ENCODE measurements at places on chromosomes 1 and 21.

DNA sequence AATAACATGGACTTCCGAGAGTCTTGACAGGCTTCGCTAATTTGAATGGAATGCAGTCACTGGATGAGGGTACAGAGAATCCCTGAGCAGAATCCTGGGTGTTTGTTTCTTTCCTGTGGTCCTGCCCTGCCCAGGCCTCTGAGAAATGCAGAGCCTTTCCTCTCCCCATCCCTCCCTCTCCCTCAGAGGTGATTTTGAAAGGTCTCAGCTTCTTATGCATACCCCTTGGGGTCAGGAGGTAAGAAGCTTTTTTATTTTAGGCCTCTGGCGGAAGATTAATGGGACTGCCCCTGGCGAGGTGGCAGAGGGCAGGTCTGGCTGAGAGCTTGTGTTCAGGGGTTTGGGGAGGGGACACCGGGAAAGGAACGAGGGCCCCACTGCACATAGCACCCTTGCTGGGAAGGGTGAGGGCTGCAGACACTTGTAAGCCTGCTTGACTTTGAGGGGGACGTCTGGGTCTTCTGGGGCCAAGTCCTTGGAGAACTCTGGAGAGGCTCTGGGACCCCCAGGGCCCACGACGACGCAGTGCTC, 116.5 kb upstream of the SLC45A1 start:
- DNase-seq = no peak

DNA sequence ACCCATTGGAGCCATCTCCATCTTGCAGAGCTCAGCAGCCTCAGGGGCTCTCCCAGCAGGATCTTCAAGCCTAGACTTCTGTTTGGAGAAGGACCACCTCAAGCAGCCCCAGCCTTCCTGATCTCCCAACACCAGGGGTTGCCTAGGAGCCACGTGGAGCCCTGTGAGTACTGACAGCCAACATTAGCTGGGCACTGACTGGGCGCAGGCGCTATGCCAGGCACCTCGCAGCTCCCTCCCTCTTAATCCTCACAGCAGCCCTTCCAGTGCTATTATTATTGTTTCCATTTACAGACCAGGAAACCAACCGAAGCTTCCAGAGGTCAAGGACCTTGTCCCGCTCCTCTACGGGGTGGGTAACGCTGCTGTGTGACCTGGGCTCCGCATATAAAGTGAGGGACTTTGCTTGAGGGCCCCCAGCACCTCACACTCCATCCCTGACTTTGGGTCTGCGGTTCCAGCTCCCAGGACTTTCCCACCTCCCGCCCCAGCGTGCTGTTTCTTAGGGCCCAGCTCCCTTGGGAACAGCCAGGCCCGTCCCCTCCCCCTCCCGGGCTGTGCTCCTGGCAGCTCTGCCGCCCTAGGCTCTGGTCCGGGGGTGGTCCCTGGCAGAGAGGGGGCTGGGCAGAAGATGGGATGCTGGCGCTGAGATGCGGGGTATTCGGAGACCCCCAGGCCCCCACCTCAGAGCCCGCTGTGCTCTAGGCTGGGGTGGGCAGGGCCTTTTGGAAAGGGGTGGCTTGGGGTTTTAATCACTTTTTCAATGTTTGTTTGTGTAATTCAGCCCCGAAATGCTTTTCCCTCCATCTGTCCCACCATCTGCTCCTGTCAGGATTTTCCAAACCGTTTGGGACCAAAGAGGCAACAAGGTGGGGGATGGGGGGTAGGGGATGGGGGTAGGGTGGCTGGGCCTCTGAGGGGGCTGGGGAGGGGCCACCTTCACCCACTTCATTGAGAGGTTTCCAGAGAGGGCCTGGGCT, 4.1 kb upstream of the HPCA start:
- no peak for DNase-seq

DNA sequence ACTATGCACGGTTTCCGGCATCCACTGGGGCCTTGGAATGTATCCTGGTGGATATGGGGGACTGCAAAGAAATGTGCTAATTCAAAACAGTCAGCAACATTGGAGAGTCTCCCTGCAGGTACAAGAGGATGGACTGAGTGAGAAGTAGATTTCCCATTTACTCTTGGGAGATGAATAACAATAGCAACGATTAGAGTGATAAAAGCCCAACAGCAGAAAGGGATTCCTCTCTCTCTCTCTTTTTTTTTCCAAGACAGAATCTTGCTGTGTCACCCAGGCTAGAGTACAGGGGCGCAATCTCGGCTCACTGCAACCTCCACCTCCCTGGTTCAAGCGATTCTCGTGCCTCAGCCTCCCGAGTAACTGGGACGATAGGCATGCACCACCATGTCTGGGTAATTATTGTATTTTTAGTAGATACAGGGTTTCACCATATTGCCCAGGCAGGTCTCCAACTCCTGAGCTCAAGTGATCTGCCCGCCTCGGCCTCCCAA, 5.0 kb upstream of the SHCBP1L start:
- no peak for DNase-seq

DNA sequence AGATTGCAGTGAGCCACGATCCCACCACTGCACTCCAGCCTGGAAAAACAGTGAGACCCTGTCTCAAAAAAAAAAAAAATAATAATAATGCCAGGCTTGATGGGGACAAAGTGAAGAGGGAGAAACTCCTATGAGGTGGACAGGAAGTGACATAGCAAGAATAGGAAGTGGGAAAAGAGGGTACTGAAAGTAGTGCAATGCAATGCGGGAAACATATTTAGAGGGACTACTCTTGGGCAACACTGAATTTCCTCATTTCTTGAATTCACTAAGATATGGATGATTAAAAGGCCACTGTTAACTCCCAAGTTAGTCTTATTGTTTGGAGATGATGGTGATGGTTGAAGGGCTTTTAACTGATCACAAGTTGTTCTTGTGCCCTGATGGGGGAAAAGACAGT, 21.6 kb upstream of the KCNA2 start:
- no peak for DNase-seq

DNA sequence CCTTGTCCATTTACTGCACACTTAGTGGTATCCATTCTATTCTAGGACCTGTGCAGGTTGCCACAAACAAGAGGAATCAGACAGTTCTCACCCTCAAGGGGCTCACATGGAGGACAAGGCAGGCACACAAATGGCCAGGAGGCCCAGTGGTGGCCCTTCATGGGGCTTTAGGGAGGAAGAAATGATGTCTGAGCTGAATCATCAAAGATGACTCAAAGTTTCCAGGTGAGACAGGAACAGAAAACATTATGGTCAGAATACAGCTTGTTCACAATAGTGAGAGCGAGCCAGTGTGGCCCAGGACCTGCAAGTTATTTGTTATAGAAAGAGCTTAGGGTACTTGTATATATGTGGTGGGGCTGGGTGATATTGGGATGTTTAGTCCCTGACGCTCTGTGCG, 26.4 kb downstream of the SHISAL2A start:
- DNase-seq = no peak

DNA sequence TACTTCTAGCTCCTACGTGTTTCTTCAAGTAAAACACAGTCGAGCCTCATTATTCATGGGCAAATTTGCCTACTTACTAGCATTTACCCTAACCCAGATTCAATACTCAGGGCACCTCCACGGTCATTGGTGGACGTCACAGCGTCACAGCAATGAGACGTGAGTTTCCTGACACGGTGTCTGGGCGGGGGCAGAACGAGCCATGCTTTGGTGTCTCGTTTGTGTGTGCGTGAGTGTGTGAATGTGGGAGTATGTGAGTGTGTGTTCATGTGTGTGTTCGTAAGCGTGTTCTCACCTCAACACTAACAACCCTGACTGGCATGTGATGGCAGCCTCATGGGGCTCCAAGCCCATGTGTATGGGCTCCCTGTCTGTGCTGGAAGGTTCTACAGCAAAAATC, 17.5 kb upstream of the COL18A1 start:
- no peak for DNase-seq

DNA sequence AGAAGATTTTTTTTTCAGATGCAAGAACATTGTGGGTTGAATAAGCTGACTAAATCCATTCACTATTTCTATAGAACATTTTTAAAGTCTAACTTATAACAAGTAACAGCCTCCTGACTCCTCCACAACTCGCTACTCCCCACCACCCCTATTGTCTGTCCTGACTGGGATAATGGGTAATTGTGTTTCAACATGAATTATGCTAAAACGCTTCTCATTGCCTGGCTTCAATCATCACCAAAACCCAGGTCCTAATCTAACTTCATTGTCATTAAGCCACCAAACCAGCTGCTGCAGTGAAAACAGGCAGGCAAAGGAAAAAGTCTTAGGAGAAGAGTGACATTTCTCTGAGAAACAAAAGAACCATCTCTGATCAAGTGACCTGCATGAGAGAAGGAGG, 30.0 kb downstream of the TNR start:
- no peak for DNase-seq

- DNase-seq = no peak
Measured at GRCh38 chr1:41322101-41322661, 39.1 kb upstream of the FOXO6 start.

DNA sequence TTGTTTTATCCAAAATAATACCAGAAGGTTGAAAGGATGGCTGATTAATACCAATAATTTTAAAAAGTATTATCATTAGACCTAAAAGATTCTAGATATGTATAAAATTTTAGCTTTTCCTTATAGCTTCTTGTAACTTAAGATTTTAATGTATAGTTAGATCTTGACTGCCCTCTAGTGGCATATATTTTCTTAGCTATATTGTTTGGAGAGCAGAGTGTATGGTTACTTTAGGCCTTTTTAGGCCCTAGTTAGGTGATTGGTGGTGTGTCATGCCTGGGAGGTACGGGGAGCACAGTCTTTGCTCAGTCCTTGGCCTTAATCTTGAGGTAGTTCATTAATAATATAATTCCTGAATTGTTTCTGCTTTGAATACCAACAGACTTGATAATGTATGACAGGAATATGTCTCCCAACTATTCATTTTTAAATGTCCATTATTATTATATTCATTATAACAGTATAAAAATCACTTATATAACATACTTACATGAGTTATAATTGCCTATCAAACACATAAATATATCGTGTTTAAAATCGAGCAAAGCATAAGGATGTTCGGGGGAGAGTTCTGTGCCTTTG, 328.4 kb downstream of the ZP4 start:
- DNase-seq = peak; percentile 55

DNA sequence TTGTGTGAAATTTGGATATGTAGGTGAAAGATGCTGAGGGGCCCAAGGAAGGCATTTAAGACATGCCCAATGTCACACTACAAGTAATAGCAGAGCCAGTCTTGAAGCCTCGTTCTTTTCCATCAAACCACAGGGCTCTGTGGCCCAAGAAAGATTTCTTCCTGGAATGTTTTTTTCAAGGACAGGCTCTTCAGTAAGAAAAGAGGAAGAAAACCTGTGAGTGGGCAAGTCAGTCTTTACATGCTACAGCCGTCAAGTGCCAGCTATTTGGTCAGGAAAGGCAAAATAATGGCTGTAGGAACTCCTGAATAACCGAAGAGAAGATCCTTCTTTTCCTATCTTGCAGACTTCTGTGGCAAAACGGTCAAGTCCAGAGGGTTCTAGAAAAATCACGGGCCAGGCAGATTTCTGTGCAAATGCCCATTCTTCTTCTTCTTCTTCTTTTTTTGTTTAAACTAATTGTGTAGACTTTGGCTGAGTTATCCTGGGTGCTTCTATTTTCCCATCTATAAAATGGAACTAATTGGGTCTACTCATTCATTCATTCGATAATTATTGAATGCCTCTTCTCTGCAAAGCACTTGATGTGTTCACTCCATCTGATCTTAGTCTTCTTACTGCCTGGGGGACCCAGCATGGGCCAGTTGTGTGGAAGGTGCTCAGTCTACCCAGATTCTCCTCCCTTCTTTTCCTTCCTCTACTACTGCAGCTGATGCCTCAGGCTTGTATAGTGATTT, 1.9 kb upstream of the ID3 start:
- no peak for DNase-seq

DNA sequence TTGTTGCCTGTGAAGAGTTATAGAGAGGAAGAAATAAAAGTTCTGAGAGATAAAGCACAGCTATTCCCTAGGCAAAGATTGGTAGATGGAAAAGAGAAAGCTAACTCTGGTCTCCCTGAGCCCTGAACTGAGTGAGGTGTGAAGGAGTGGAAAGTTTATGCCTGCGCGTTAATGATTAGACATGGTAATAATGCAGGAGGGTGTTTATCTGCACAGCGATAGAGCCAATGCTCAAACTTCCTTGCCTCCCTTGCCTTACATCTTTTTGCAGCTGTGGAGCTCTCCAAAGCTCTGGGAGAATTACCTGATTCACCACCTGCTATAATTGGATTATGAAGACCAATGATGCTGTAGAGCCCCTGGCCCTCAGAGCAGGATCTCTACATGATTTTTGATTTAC, 32.8 kb upstream of the CHRM3 start:
- no peak for DNase-seq

DNA sequence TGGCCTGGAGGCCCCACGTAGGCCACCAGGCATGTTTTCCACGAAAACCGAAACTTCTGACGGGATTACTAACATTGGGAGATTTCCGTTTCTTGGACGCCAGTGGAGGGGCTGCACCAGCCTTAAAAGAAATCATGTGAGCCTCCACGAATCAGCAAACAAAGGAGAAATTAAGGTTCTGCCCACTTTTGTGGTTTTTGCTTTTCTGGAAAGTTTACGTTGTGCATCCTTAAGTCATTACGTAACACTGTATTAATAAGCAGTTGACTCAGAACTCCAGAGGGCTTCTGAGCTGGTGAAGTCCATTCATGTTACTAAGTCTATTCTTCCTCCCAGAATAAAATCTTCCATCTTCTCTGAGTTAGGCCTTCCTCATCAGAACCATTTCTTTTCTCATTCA, 168.5 kb downstream of the PSMG1 start:
- no peak for DNase-seq

GRCh38 chr1:89800022-89800655, 20.7 kb upstream of the LRRC8D start:
- DNase-seq = no peak

- no peak for DNase-seq
Measured at GRCh38 chr21:42088148-42088547, 17.0 kb downstream of the UMODL1 start.

DNA sequence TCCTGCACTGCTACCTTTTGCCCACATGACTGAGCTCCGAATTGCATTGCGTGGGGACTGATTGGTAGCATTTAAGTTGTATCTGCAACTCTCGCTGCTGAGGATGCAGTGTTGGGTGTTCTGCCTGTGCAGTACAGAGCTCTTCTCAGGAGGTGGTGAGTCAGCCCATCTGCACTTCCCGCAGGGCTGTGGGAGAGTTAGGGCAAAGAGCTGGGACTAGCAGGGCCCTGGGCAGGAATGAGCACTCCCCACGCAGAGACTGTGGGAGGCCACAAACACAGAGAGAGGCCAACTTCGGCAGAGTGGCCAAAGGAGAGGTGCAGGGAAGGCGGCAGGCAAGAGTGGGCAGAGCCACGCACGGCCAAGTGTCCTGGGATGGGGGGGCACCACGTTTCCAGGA, 244.7 kb downstream of the SIPA1L2 start:
- no peak for DNase-seq

DNA sequence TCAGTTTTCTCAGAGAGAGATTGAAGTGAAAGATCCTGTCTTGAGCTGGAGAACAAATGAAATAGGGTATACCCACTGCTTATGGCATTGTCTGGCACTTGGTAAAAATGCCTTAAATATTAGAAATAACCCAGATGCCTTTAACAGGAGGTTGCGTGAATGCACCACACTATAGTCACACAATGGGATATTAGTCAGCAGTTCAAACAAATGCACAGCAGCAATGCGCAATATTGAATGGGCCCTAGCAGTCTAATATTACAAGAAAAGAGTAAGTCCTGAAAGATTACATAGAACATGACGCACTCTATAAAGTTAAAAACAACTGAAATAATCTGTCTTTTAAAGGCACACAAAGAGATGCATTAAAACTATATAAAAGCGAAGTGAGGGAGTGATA, 161.1 kb downstream of the EDEM3 start:
- DNase-seq = no peak

GRCh38 chr1:243470502-243470901, 214.7 kb downstream of the SDCCAG8 start:
- DNase-seq = no peak
